Sigmoid colon (tissue), 7 donors: ENCODE measurements at places on chromosomes 4 and X.

DNA sequence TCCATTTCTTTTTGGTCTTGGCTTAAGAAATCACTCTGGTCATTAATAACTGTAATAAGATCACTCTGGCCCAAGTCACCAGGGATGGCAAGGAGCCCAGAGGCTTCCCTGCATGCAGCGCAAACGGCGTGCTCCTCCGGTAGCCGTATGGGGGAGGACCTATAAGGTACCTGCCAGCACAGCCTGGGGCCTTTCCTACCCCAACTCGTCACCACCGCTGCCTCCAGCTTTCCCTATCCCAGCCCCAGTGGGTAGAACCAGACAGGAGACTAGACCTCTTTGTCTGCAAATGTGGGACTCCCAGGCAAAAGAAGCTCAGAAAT lies 25.9 kb downstream of the HAND2 start:
- no peaks in the 10 kb centered on the region for H3K36me3 ChIP-seq
- no peaks in the 10 kb centered on the region for H3K4me1 ChIP-seq
- no peak overlapping the region for H3K4me3 ChIP-seq
- no peak overlapping the region for H3K27ac ChIP-seq
- no peaks in the 10 kb centered on the region for H3K27me3 ChIP-seq
- no peak for DNase-seq

DNA sequence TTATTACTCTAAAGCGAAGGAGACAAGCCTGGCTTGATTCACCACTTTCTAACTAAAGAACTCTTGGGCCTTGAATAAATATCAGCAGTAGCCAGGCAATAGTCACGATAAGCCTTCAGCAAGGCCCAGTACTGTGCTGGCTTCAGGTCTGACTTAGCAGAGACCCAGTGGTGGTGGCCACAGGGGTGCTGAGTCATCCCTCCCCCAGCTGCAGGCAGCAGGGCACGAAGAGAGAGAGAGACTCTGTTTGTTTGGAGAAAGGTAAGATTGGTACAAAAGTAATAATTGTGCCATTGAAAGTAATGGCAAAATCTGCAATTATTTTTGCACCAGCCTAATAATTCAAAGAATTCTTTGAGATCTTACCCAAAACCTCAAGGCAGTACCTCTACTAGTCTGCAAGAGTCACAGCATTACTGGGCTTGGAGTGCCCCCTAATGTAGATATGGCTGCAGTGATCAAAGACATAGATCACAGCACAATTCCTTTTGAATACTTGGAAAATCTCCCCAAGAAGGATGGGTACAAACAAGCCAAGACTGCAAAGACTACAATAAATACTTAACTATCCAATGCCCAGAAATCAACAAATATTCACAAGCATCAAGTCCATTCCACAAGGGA lies 159.5 kb upstream of the USP38 start:
- H3K36me3 ChIP-seq = no peaks in the 10 kb centered on the region
- no peak for DNase-seq
- no peak overlapping the region for H3K4me3 ChIP-seq
- H3K4me1 ChIP-seq = peaks cover 3% of the 10 kb centered on the region
- no peaks in the 10 kb centered on the region for H3K27me3 ChIP-seq

- H3K27me3 ChIP-seq = no peaks in the 10 kb centered on the region
- DNase-seq = no peak
- H3K36me3 ChIP-seq = no peaks in the 10 kb centered on the region
- H3K4me3 ChIP-seq = no peak overlapping the region
- H3K27ac ChIP-seq = no peak overlapping the region
- no peaks in the 10 kb centered on the region for H3K4me1 ChIP-seq
These were observed 70.6 kb downstream of the TMEM144 start for GRCh38 chr4:158280856-158281255.

DNA sequence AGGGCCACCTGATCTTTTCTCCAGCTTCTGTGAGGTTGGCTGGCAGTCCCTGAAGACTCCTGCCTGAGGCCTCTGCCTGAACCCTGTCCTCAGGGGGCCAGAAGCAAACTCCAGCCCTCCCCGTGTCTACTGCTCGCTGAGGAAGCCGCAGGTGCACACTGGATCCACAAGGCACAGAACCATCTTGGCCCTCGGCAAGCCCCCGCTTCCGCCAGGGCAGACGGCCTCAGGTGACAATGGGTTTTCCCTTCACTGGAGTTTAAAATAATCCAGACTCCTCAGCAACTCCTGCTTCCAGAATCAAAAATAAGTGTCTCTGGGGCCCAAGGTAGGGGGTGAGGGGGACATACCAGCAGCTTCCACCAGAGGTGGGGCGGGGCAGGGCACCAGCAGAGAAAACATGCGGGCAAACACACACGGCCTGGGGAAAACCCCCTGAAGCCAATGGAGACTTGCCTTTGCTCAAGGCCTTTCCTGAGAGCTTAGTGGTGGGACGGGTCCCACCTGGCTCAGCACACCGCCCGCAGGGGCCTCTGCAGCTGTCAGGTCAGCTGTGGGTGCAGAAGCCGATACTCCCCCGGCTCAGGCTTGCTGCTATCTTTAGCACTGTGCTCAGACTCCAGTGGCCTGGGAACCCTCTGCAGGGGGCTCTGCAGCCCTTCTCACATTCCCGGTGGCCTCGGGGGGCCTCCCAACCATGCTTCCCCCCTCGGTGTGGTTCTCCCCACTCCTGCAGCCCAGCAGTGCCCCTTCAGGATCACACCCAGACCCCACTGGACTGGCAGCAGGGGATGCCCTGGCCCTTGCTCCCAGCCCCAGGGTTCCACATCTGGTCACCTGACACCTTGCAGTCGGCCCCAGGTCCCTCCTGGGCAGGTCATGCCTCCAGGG lies 1.9 kb downstream of the MYL5 start:
- no peak for DNase-seq
- H3K36me3 ChIP-seq = no peaks in the 10 kb centered on the region
- peaks cover 26% of the 10 kb centered on the region for H3K4me1 ChIP-seq
- H3K27ac ChIP-seq = no peak overlapping the region
- no peak overlapping the region for H3K4me3 ChIP-seq
